ENCODE measurements at places on chromosomes 1 and 21. TPM values are rescaled to one million over a fixed set of nuclear protein-coding genes. Genes with fewer than 3 reads are reported as not detected.

GRCh38 chr1:165481820-165482532 is 37.0 kb upstream of the RXRG start:
- no peak for DNase-seq

DNA sequence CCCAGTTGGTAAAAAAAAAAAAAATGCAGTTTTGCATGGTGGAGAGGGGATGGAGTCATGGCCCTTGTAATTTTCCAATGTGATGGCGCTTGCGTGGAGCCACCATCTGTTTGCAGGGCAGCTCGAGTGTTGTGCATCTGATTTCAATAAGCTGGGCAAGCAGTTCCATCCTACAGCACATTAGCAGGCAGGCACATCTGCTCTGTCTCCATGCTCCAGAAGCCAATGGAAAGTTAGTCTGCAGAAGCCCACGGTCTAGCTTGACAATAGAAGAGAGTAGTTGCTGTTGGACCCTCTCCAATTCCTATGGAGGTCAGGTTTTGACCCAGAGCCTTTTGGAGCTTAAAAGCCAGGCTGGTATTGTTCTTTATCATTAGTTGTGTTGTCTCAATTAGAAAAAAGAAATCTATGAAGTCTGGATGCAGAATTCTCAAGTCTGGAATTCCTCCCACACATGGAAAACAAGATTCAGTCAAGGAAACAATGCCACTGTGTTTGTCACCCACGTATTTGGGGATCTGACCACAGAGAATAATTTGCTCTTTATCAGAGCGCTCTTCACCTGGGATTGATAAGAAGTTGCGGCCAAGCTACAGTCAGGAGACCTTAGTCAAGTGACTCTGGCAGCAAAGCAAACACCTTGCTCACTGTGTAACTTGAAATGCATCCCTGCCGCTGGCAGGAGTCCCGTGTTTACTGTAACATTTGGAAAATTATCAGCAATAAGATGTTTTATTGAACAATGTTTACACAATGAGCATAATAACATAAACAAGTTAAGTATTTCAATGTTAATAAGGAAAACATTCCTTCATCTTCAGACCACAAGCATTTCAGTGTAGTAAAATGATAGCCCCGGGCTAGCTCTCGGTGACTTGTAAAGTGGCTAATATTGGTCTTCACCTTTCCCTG is 20.7 kb downstream of the NGF start:
- peak; percentile 47 for DNase-seq

- DNase-seq = no peak
These were observed 323.2 kb upstream of the SGIP1 start for GRCh38 chr1:66210635-66211244.

GRCh38 chr1:215749414-215749813 is 182.3 kb downstream of the KCTD3 start:
- DNase-seq = no peak

DNA sequence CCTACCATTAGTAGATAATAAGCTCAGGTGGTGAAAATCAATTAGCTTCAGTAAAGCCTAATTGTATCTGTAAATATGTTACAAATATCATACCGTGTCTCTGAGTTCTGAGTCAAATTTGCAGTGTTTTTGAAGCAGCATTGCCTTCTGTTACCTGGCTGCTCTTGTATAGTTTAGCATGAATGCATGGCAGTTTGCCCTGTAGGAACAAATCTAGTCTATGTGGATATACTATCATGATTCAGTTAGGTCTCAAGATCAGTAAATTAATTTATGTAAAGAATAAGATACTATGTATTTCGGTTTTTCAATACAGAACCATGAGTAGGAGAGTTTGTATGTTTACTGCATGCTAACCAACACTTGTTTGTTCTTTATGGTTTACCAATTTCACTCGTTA is 240.6 kb upstream of the C1orf105 start:
- DNase-seq = peak; percentile 16

GRCh38 chr21:34274001-34274400 is 89.8 kb upstream of the KCNE2 start:
- DNase-seq = no peak

GRCh38 chr1:213728593-213729536 is 258.9 kb upstream of the PROX1 start:
- no peak for DNase-seq

GRCh38 chr1:56029319-56030003 is 549.9 kb downstream of the PLPP3 start:
- DNase-seq = no peak

- no peak for DNase-seq
These were observed 12.7 kb upstream of the CPLANE2 start for GRCh38 chr1:16249596-16250241.

GRCh38 chr1:39573736-39574624 is 2.6 kb downstream of the PABPC4 start:
- no peak for DNase-seq

GRCh38 chr1:202125611-202126010 is 2.9 kb downstream of the GPR37L1 start:
- DNase-seq = no peak

DNA sequence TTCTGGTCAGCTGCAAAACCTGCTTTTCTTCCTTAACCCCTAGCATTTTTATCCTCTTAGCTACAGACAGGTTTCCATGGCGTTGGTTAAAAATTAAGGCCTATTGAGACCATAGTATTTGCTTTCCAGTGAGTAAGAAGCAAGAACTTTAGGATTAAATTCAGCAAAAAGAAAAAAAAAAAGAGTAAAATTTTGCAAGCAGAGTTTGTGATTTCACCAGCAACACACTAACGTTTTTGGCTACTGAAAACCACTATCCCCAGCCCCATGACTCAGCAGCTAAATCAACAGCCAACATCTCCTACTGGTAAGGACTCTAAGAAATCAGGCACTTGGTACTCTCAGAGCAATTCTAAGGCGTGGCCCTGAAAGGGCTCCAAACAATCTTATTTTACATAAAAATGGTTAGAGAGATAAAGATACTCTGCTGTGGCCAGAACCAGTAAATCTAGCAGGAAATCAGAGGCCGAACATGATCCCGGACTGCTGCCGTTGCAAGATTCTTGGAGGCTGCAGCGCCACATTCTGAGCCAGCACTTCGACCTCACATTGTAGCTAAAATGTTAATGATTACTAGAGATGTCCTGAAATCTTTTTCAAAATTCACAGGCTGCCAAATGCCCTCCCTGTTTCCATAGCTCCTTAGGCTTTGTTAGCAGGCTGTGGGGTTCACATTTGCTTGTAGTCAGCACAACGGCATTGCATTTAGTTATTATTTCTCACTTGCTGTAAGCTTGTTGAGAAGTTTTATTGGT is 1.6 kb upstream of the ENO1 start:
- DNase-seq = no peak

GRCh38 chr1:32239337-32239736 is 7.7 kb upstream of the FAM167B start:
- DNase-seq = no peak

DNA sequence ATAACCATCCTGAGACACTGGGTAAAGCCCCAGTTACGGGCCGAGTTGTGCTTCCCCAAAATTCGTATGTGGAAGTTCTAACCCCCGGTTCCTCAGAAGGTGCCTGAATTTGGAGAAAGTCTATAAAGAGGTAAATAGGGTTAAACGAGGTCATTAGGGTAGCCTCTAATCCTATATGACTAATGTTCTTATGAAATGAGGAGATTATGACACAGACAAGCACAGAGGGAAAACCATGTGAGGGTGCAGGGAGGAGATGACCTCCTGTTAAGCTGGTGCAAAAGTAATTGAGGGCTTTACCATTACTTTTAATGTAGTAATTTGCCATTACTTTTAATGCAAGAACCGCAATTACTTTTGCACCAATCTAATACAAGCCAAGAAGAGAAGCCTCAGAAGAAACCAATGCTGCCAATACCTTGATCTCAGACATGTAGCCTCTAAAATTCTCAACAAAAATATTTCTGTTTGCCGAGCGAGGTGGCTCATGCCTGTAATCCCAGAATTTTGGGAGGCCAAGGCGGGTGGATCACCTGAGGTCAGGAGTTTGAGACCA is 260.8 kb downstream of the GPATCH2 start:
- DNase-seq = no peak

GRCh38 chr1:211537253-211537652 is 41.7 kb downstream of the SLC30A1 start:
- no peak for DNase-seq

- DNase-seq = peak; percentile 66
These were observed 143.1 kb downstream of the TGFBR3 start for GRCh38 chr1:91742848-91743292.

The NBPF8 gene
- total RNA-seq = 9.5 TPM

The SERTAD4 gene
- total RNA-seq = 5.3 TPM

The ZBTB8OS gene
- total RNA-seq = 41.8 TPM

The MYCBP gene
- 12.3 TPM for total RNA-seq

The EXO1 gene
- total RNA-seq = 3.7 TPM

The AMY1A gene
- total RNA-seq = not detected

The CD1C gene
- 0.61 TPM for total RNA-seq

The SYNC gene
- 10.6 TPM for total RNA-seq

The C1QC gene
- 39.7 TPM for total RNA-seq

The BMP8A gene
- 3.0 TPM for total RNA-seq

The TFF2 gene
- total RNA-seq = not detected

The CYP4A11 gene
- 0.72 TPM for total RNA-seq

The C21orf58 gene
- 8.0 TPM for total RNA-seq

The CD1E gene
- 0.17 TPM for total RNA-seq

Data from spinal cord (tissue), 10 donors.